ENCODE measurements at places on chromosomes 1 and 21.
A peak's percentile ranks its signal among the peaks of the same experiment; 100 is the strongest.

DNA sequence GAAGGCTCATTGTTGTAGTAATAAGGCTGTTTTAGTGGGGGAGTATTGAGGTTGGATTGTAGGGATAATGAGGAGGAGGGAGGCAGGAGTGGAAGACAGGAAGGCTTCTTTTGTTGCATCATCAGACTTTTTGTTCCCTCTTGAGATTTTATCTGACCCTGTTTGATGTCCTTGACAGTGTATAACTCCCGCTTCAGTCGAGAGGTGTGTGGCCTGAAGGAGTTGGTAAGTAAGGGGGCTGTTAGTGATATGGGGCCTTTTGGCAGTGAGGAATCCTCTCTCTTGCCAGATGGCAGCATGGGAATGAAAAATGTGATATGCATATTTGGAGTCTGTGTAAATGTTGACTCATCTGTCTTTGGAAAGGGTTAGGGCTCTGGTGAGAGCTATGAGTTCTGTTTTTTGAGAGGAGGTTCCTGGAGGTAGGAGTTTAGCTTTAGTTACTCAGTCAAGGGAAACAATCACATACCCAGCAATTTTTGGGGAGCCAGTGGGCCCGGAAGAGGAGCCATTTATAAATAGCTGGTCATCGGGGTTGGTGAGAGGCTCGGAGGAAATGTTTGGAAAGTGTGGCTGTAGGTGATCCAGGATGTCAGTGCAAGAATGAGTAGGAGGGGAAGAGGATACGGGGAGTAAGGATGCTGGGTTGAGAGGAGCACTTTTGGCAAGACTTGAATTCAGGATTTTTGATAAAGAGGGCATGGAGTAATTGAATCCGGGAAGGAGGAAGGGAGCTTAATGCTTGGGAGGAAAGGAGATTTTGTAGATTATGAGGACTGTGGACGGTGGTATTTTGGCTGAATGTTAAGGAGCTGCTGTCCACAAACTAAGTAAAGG lies 136.7 kb upstream of the ETV3 start:
- no peak for DNase-seq

GRCh38 chr1:205044741-205045140 lies 1.7 kb downstream of the CNTN2 start:
- DNase-seq, result no peak

DNA sequence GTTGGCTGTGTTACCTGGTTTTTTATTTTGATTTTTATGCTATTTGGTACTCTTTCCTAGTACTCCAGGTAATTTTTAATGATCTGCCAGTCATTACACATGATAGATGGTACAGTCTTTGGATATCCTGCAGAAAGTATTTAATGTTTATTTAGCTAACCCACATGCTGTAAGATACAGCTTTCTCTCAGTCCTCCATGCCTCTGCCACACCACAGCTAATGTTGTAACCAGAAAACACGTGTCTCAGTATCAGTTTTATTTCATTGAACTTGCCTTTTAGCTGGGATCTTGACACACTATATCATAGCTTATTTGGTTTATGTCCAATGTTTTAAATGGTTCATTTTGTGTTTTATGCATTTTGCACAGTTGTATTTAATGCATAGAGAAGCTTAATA lies 1648.4 kb downstream of the KCNT2 start:
- no peak for DNase-seq

DNA sequence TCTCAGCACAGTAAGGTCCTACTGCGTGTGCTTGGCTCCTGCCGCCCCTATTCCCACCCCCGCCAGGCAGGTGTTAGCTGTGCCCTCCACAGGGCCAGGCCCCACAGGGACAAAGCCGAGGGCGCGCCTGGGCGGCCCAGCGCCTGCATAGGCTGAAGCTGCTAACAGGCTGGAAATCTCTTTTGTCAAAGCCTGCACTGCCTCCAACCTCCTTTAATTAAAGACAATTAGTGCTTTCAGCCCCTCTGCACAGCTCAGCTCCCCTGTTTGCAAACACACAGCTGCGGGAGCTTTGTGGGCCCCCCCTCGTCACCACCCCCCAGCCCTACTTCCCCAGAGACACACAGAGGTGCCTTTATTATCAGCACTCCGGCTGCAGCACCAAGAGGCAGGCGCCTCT lies 95.9 kb downstream of the EPHB2 start:
- no peak for DNase-seq

GRCh38 chr1:204041803-204042505 lies 31.0 kb upstream of the SOX13 start:
- peak; percentile 50 for DNase-seq
